Daoy (cell line): ENCODE measurements at places on chromosomes 11 and 22. TPM values are rescaled to one million over a fixed set of nuclear protein-coding genes. Genes with fewer than 3 reads are reported as not detected.

Gene TUBA8
- total RNA-seq = 3.3 TPM in 1 of 2 replicates, not detected in the other

GRCh38 chr11:78161962-78162371, 22.5 kb upstream of the ALG8 start:
- DNase-seq = no peak

DNA sequence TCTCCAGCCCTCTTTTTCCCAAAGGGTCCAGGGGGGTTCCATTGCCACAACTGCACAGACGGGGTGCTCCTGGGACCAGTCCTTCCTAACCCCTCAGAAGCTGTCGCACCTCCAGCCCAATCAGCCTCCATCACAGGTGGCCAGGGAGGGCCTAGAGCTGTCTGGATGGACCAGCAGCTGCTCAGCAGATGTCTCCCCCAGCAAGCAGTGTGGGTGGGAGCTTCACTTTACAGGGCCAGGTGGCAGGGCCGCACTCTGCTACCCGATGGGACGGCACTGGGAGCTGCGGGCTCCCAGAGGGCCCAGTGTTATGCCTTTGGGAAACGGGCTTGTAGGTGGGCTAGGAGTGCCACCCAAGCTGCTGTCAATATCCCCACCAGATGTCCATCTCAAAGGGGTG, 120.5 kb downstream of the DSCAML1 start:
- DNase-seq = no peak

Gene SPON1
- 0.09 and 0.11 TPM in 2 replicates for total RNA-seq

DNA sequence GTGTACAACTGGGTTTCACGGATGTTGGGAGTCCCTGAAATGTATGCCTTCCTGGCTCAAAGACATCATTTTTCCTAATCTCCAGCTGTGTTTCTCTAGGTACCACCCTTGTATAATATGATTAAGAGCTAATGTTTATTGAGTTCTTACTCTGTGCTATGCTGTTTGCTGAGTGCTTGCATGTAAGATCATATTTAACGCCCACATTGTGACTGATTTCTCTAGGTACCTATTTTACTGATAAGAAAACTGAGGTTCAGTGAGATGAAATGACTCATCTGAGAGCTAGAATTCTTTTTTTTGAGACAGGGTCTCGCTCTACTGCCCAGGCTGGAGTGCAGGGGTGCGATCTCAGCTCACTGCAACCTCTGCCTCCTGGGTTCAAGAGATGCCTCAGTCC, 42.6 kb downstream of the FAM227A start:
- no peak for DNase-seq

Gene RBFOX2
- 67.0 and 83.1 TPM in 2 replicates for total RNA-seq

DNA sequence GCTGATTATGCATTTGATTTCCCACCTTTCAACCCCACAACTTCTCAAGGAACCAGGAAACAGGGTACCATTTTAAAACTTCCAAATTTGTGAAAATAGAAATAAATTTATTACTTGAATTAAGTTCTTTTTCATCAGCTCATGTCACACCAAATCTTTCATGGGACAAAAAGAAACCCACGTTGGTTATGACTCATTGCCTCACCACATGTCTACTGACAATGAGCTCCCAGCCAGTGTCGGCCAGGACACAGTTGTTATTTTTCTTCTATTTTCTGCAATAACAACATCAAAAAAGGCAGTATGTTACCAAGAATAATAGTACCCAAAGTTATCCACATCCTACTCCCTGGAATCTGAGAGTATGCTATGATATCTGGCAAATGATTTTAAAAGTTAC, 17.3 kb downstream of the MS4A6A start:
- DNase-seq = peak; percentile 31

Gene WNT7B
- 13.3 and 15.7 TPM in 2 replicates for total RNA-seq

- DNase-seq = no peak
Observed at GRCh38 chr11:93903989-93904388, 53.6 kb upstream of the VSTM5 start.

Gene TLCD5
- total RNA-seq = 5.7 and 11.4 TPM in 2 replicates

Gene HEPACAM
- total RNA-seq = not detected in 2 replicates
